ENCODE measurements at places on chromosomes 2 and 18.

DNA sequence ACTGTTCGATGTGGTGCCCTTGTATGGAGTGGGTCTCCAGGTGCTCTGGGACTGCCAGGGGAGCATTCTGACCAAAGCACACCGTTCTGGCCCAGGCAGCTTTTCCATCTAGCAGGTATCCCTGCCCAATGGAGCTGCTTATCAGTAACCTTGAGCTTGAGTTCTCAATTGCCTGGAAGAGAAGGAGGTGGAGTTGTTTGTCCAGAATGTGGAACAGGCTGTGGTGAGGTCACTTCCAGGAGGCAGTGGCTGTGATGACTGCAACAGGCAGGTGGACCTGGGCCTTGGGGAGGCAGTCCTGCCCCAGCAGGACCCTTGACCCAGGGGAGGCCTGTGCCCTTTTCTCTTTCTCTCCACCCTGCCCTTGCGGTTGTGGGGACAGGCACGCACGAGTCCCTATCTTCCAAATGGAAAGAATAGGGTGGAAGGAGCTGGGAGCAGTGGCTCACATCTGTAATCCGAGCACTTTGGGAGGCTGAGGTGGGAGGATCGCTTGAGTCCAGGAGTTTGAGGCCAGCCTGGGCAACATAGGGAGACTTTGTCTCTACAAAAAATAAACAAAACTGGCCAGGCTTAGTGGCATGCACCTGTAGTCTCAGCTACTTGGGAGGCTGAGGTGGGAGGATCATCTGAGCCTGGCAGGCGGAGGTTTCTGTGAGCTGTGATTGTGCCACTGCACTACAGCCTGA lies 66.2 kb upstream of the MCFD2 start:
- no peak for DNase-seq

DNA sequence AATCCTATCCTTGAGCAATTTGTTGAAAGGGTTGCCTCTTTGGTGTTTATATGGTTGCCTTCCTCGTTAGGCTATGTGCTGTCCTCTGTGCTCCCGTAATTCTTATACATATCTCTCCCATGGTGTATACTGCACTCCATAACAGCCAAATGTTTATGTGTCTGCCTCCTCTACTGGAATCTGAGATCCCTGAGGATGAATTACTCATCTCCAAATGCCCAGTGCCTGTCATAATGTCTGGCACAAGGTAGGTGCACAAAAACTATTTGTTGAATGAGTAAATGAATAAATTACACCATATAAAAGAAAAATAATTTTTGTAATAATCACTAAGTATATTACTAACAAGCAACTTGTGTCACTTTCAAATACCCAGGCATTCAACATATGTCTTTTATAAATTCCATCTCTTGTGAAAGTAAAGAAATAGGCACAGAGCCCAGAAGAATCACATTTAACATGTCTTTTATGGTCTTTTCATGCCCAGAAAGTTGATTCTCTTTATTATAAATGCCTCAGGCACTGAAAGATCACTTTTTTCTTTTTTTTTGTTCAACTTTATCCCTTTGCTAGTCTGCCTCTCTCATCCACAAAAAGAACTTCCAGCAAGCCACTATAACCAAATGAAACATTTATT lies 164.9 kb downstream of the CCDC148 start:
- no peak for DNase-seq

DNA sequence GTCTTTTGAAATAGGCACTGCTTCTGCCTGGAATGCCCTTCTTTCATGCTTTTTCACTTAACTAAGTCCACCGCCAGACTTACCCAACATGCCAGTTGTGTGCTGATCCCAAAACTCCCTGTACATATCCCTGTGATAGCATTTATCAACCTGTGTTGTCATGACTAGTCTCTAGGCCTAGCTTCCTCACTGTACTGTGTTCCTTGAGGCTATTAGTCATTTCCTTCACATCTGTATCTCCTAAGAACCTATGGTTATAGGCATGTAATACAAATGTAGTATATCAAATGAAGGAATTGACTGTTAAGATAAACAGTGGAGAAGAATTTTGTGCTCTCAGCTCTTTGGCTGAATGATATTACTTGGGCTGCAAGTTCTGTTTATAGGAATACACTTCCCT lies 184.3 kb downstream of the CYRIA start:
- DNase-seq: no peak

- no peak for DNase-seq
These were observed 7.5 kb downstream of the COL6A3 start for GRCh38 chr2:237406371-237406895.

DNA sequence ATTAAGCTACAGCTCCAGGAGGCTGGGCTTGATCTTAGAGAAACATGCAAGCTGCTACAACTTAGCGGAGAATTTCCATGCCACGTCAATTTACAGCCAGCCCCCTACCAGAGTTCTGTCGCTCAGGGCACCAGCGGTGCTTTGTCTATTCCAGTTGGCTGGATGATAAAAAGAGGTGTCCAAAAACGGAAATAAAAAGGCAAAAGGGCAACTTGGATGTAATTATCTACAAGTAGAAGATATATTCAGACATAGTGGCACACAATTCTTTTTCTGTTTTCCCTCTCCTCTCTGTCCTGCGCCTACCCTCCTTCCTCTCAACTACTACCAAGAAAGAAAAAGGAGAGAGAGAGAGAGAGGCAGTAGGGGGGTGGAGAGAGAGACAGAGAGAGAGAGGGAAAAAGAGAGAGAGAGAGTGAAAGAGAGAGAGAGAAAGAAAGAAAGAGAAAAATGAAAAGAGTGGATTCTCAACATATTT lies 363 bp upstream of the RFTN2 start:
- peak; percentile 84 for DNase-seq

DNA sequence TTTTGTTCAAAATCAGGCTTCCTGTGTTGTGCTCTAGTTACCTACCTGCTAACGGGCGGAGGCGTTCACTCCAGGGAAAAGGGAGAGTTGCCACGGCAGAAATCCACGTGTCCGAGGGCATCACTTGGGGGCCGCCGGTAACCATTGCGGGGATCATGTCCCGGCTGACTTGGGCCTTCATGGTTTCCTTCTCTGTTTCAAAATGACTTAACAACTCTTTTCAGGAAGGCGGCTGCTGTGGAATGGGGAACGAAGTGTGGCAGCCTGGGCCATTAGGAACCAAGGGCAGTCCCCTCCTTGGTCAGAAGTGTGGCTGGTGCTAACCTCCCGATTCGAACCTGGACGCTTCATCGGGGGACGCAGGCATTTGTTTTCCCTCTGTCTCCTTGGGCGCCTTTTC lies 56.8 kb downstream of the INPP5D start:
- DNase-seq: no peak

- no peak for DNase-seq
These were observed 312.9 kb upstream of the REV1 start for GRCh38 chr2:99802734-99803133.
